ENCODE measurements at places on chromosomes 2 and 18.

GRCh38 chr2:68732036-68732932 lies 2.3 kb upstream of the ARHGAP25 start:
- no peak for DNase-seq

DNA sequence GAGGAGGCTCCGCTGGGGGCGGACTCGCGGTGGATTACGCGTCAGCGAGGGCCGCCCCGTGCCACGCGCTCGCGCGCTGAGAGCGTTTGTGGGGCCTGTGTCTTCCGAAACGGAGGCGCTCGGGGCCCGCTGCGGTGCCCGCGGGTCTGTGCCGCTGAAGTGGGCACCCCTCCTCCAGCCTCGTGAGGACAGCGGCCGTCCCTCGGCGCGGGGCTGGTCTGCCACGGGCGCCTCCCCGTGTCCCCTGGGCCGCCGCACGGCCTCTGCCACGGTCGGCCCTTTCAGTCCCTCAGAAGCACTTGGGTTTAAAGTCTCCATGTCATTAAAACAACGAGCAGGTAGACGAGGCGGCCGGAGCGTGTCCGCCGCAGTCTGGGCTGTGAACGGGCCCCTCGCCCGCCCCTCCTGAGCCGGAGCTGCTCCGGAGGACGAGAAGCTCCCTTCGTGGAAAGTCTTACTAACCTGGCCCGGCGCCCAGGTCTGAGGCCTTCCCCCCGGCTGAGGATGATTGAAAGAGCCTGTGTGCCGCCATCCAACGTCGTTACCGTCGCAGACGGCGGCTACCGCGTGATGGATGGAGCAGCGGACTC lies 97.6 kb downstream of the NFATC1 start:
- DNase-seq: no peak

DNA sequence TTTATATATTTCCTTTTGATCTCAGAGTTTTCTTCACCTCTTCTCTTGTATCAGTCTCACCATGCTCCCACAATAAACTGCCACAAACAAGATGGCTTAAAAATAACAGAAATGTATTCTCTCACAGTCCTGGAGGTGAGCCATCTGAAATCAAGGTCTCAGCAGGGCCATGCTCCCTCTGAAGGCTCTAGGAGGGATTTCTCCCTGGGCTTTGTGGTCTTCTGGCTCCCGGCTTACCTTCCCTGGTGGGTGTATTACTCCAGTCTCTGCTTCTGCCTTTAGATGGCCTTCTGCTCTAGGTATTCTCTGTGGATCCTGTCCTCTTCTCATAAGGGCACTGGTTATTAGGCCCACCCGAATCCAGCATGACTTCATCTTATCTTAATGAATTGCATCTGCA lies 994.7 kb upstream of the POU3F3 start:
- DNase-seq: no peak

DNA sequence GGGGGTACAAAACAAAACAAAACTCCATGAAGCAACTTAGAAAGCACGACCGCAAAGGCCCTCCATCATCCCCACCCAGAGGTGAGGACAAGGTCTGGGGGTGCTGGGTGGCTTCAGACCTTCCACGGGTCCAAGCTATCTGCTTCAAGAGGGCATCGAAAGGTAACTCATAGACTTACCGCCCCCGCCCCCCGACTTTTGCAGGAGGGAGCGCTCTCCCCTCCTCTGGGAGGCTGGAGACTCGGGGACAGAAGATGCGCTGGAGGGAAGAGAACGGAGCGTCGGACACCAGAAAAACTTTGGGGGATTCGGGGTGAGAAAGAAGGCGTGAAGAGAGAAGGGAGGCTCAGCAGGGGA lies 300 bp upstream of the STON1 start:
- DNase-seq: no peak

- DNase-seq: no peak
These were observed 132.9 kb downstream of the SOCS6 start for GRCh38 chr18:70421471-70422390.

DNA sequence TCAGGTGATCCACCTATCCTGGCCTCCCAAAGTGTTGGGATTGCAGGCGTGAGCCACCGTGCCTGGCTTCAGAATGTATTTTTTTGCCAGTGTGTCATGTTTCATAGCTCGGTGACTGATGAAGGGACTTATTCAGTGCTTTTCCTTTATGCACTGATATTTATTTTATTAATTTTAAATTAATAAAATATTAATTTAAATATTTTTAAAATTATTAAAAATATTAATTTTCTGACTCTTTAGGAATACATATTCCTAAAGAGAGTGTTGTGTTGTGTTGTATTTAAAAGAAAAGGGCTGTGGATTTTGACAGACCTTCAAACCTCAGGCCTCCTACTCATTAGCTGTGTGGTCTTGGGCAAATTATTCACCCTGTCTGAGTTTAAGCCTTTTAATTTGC lies 22.3 kb downstream of the RAB27B start:
- DNase-seq: no peak

DNA sequence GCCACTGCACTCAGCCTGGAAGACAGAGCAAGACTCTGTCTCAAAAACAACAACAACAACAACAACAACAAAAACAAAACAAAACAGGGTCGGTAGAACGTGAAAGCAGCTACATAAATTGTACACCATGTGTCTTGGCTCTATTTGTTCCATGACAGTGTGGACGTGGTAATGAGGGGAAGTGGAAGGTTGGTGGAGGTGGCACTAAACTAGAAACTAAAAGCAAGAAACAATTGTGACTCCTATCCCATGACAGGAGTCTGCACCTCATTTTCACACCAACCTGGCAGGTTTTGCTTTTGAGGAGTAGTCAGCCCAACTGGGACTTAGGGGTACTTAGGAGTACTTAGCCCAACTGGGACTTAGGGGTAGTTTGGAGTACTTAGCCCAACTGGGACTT lies 62.5 kb upstream of the MRPS9 start:
- DNase-seq: no peak

GRCh38 chr2:164388511-164388910 lies 232.8 kb downstream of the GRB14 start:
- no peak for DNase-seq

- DNase-seq: no peak
These were observed 197.9 kb upstream of the TWIST2 start for GRCh38 chr2:238649936-238650518.

GRCh38 chr2:119137502-119137901 lies 21.0 kb downstream of the C1QL2 start:
- no peak for DNase-seq

DNA sequence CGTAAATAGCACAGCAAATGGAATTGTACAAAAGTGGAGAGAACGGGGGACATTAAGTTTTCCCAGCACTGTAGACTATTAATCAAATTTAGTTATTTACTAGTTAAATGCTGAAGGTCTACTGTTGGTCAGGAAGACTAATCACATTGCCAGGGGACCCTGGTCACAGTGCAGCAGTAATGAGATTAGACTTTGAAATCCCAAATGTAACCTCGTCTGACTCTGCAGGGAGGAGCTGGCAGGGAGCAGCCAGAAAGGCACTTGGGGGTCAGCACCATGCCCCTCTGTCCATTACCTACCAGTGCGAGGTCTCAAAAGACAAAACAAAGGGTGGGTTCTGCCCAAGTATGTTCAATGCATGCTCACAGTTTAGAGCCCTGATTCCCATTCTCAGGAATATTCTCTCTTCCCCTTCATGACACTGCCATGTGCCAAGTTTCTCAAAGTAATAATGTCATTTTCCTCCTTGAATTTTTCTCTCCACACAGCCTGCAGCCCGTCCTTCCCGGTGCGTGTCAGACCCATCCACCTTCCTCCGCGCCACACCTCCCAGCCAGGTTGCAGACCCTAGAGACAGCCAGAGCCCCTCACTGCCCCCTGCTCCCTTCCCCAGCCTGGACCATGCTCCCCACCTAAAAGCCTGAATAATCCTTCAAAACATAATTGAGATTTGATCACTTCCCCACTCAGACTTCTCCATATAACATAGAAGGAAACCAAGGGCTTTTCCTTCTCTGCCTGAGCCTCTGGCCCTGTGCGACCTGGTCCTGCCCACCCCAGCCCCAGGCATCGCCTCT lies 52.5 kb downstream of the TMEM18 start:
- DNase-seq: no peak

DNA sequence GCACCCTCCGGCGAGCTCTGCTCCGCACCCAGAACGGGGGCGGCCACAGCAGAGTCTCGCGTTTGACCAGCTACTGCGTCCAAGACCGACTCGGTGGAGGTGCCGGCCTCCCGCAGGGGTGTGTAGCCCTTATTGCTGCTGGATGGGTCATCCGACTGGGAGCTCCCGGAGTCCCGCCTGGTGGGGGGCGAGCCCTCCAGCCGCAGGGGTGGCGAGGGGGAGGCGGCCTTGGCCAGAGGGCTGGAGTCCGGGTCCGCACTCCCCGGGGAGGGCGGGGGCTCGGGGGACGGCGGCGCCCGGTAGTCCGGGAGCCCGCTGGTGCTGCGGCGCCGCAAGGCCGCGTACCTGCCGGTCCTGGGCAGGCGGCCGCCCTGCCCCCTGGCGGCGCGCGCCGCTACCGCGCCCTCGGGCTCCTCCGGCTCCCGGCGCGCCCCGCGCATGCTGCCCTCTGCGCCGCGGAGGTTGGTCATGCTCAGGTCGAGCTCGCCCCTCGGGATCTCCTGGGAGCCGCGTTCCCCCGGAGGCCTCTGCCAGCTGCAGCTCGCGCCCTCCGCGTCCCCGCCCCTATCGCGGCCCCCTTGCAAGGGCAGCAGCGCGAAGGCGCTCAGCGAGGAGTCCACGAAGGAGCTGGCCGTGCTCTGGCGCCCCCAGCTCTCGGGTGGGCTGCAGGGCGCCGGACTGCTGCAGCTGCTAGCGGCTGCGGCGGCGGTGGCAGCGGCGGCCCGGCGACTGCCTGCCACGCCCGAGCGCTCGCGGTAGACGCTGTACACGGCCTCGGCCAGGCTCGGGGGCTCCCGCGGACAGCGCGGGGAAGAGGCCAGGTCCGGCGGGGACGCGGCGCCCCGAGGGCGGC lies 4.8 kb downstream of the TMEM200C start:
- DNase-seq: no peak

DNA sequence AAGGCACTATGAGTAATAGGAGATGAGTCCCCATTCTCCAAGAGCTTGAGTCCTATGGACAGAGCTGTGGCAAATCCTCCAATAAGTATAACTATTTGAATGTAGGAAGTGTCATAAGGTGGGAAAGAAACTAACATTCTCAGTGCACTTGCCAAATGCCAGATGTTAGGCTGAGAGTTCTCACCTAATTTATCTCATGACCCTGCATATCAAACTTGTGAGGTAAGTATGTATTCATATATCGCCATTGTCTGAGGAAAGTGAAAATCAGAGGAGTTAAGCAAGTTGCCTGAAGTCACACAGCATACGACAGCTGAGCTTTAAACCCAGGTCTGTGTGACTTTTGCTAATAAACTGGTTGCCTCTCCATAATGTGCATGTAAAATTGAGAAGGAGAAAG lies 169.5 kb downstream of the TTC32 start:
- DNase-seq: no peak

GRCh38 chr18:21074336-21075323 lies 37.0 kb downstream of the ROCK1 start:
- DNase-seq: no peak

DNA sequence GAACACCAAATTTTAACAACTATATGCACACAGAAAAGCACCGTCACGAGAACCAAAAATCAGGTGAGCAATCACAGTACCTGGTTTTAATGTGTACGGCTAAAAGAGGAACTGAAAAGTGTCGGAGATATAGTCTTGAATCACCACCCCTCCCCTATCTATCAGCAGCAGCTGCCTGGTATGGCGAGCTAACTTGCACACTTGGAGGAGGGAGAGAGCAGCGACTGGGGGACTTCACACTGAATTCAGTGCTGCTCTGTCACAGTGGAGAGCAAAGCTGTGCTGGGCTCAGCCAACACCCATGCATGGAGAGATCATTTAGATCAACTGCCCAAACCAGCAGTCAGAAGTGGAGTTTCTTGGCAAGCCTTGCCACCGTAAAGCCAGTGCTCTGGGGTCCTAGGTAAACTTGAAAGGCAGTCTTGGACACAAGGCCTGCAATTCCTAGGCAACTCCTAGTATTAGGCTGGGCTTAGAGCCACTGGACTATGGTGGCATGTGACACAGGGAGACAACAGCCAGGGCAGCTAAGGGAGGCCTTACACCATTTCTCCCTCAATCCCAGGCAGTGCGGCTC lies 89.2 kb upstream of the CD226 start:
- DNase-seq: no peak

GRCh38 chr18:39840856-39841481 lies 2114.1 kb upstream of the PIK3C3 start:
- DNase-seq: no peak

- DNase-seq: no peak
These were observed 1642.5 kb upstream of the TMEFF2 start for GRCh38 chr2:193837111-193837738.

- DNase-seq: no peak
These were observed 137.1 kb downstream of the DPP10 start for GRCh38 chr2:114579542-114579941.

DNA sequence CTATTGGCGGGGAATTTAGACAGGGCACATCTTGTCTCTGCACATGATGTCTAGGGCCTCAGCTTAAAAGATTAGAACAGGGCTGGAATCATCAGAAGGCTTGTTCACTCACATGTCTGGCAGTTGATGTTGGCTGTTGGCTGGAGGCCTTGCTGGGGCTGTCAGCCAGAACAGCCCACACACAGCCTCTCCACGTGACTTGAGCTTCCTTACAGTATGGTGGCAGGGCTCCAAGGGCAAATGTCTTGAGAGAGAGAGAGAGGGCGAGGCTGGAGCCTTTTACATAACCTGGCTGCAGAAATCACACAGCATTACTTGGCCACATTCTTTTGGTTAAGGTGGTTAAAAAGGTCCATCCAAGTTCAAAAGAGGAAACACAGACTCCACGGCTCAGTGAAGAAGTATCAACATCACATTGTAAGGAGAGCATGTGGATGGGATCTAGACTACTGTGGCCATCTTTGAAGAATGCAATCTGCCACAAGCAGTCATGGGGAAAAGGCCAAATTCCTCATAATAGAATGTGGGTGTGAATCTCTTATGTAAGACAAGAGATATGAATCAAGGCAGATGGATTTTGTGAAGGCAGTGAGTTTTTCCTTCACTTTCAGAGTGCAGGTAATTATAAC lies 30.4 kb downstream of the SRSF7 start:
- DNase-seq: no peak

DNA sequence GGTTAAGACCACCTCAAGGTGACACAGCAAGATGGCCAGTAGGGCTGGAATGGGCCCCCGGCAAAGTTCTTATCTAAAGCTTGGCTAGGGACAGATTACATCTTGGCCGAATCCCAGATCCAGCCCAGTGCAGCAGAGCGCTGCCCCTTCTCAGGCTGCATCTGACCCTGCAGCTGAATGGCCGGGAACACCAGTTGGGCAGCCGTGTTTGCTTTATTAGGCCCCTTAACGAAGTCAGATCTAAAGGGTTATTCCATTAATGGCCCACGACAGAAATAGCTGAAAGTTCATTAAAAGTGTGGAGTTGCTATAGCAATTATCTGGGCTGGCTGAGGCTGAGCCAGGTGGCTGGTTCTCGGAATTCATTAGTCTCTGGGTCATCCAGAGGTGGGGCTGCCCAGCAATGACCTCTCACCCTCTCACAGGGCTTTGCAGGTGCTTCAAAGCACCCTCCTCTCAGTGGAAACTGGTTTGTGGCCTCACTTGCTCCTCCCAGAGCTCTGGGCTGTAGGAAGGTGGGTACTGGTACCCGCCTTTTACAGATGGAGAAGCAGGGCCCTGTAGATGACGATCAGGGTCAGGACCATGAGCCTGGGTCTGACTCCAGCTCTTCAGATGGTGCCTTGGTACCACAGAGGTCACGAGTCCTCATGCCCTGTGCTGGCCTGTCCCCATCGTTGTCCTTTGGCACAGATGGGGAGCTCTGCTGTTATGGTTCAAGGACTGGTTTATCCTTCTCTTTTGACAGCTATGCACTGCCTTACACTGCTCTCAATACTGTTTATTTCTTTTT lies 68.8 kb downstream of the EMX1 start:
- DNase-seq: no peak
